8988T (cell line): ENCODE measurements at places on chromosomes 1 and 21.

DNA sequence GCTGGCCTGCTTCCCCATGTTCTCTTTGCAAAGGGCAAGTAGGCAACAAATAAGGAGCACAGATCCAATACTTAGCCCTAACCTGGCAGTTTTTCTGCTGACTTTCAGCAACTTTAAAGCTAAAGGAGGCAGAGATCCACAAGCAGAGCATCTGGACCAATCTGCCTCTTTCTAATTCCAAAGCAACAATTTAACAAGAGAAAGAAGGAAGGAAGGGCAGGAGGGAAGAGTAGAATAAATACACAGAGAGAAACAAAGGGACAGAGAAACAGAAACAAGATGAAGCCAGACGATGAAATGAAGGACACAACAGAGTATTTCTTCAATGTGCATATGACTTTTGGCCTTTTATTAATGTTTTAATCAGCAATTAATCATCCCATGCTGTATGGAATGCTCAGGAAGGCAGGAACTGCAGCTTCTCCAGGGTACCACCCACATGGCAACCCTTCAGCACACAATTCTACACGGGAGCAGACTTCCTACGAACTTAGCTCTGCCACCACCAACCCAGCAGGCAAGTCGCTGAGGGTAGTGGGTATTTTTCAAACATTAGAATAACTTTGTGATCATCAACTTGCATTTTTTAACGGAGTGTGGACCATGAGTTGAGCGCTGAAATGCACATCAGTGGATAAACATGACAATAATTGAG, 15.3 kb downstream of the CLCC1 start:
- no peak for DNase-seq

DNA sequence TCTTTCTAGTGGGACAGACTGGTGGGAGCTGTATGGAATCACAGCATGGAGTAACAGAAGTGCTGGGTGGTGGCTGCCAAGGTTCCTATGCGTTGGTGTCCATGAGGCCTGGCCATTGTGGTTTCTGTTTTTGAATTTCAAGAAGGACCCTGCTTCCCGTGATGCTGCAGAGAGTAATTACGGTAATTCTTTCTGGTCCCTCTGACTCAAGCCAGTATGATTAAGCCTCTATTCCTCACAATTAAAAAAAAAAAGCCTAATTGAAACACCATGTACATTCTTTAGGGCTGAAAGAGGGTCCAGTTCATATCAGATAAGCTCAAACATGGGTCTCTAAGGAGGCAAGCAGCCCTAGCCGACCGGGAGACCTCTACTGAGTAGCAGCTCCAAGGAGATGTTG, 10.5 kb upstream of the C1orf21 start:
- no peak for DNase-seq

DNA sequence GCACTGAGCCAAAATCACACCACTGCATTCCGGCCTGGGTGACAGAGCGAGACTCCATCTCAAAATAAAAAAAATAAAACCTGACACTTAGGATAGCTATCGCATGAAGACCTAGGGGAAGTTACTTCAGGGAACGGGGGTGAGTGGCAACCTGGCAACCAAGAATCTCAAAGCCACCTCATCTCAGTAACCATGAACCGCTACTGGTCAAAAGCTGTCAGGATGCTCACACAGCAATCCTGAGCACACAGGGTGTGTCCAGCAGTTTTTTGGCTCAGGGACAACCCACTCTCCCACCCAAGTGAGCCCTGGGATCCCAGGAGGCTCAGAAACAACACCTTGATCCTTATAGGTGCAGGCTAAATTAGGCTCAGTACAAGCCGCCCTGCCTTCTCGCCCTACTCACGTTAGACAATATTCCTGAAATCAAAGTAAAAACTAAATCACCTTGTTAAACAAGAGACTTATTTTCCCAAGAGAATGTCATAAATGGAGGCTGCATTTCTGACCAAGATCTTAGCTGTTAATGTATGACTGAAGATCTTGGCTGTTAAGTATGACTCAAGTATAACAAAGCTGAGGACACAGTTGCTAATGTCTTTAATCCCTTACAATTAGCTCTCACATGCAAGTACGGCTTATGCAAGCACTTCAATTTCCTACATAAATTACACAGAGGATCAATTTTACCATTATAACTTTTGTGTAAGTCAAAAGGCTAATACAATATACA, 48.3 kb upstream of the NADK start:
- no peak for DNase-seq

DNA sequence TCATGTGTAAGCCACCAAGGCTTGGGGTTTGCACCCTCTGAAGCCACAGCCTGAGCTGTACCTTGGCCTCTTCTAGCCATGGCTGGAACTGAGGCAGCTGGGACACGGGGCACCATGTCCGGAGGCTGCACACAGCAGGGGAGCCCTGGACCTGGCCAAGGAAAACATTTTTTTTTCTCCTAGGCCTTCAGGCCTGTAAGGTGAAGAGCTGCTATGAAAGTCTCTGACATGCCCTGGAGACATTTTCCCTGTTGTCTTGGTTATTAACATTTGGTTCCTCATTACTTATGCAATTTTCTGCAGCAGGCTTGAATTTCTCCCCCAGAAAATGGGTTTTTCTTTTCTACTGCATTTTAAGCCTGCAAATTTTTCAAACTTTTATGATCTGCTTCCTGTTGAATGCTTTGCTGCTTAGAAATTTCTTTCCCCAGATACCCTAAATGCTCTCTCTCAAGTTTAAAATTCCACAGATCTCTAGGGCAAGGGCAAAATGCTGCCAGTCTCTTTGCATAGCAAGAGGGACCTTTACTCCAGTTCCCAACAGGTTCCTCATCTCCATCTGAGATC, 295.8 kb downstream of the LTN1 start:
- no peak for DNase-seq

GRCh38 chr1:5769146-5769545, 223.1 kb downstream of the NPHP4 start:
- DNase-seq, result no peak

DNA sequence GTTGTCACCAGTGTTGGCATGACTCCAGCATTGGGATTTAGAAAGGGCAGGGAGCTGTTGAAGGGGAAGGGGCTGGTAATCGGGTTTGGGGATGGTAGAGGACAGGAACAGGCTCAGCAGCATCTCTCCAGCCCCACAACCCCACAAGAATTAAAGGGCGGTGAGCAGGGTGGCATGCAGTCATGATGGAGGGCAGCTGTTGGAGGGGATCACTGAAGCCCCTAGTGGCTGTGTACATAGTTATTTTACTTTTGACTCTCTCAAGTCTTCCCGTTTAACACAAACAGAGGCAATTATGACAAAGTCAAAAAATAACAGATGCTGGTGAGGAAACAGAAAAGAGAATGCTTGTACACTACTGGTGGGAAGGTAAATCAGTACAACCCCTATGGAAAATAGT, 213.8 kb downstream of the URB2 start:
- no peak for DNase-seq

DNA sequence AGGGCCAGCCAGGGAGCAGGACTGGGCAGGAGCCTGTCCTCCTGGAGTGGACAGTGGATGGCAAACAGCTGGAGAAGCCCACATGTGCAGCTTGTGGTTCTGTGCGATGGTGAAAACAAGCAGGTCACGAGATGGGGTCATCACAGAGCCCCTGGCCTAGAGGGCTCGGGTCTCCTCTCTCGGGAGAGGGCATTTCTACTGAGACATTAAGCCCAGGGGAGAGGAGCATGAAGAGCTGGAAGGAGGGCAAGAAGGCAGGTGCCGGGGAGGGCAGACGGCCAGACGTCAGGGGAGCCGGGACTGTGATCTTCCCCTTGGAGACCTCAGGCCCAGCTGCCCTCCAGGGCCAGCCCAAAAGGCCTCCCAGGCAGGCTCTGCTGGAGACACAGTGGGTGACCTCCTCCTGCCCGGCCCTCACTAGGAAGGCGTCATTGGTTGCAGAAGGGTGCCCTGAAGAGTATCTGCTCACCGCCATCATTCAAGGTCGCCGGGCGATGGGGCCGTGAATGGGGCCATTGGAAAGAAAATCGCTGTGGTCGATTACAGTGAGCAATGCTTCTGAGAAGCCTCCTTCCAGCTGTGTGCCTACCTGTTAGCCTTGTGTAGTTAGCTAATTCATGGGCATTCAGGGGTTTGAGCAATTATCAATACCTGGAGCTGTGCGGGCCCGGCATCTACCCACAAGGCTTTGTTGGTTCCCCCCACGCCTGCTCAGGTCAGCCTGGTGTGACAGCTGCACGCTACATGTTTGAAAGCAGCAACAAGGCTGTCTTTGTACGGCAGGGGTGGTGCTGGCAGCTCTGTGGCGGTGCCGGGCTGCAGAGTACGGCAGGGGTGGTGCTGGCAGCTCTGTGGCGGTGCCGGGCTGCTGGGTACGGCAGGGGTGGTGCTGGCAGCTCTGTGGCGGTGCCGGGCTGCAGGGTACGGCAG, 72.3 kb upstream of the ACTRT2 start:
- DNase-seq, result no peak

- no peak for DNase-seq
Measured at GRCh38 chr1:239270509-239270908, 115.9 kb upstream of the CHRM3 start.

DNA sequence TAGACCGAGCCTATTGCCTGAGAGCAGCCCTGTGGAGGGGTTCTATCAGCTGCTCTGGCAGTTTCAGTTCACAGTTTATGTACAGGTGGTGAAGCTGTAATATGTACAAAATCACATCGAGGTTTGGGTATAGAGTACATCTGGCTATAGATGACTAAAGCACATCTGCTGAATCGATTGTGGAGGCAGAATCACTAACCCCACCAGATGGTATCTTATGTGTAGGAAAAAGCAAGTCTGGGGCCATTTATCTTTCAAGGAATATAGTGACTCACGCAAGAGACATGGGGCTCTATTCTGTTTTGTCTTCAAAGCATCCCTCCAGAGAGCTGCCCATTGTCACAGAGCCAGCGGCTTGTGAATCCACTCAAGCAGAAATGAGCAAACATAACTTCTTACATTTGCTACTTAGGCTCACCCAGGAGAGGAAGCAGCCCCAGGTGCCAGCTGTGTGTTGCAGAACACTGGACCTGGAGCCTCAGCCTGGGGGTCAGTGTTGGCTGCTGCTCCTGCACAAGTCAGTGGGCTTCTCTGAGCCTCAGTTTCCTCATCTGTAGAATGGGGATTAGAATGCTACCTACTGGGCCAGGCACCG, 21.3 kb downstream of the MIIP start:
- DNase-seq, result no peak

- DNase-seq, result peak; percentile 46
Measured at GRCh38 chr1:235415008-235415904, 48.0 kb downstream of the TBCE start.

DNA sequence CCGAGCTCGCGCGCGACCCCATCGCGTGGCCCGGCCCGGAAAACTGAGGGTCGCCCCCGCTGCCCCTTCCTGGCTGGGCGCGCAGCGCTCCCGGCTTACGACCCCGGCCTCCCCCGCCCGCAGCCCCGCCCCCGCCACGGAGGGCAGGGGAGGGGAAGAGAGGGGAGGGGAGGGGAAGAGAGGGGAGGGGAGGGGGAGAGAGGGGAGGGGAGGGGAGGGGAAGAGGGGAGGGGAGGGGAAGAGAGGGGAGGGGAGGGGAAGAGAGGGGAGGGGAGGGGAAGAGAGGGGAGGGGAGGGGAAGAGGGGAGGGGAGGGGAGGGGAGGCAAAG, 6.7 kb upstream of the ANKRD65 start:
- no peak for DNase-seq

DNA sequence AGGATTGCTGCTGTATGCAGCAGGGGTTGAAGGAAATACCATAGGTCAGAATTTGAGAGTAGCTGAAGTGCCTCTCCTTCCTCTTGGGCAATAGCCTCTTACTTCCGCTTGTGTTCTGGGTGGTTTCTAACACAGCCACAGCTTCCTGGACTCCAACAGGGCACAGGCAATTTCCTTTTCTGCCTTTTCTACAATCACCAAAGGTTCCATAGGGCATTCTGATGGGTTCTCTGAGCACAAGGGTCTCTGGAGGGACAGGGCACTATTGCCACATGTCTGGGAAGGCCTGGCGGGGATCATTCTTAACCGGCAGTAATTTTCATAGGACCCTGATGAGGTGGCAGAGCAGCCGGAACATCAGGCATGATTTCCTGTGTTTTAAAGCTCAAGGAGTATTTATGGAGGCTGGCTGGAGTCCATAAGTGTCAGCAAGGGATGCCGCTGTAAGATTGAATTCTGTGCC, 5.5 kb upstream of the AGTRAP start:
- DNase-seq, result no peak

DNA sequence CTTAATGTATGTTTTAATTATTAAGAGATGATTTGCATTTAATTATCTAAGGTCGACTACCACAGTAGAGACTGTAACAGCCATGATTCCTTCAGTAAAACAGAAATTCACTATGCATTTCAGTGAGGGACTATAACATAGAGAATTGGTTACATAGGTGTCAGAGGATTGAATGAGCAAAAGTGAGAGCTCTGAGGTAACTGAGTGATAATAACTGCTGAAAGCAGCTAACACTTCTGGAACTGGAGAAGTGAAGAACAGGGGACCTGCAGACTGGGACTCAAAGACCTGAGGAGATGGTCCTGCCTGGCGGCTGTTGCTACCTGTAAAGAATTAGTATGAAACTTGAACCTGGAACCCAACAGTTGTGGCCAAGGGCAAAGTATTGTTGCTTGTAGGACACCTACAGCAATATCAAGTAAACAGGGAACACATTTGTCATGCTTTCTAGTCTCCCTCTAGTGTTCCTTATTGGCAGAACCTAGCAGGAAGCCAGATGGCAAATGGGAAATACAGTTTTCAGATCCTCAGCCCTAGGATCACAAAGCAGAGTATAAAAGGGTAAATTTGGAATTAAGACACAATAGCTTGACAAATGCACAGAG, 110.6 kb downstream of the HS2ST1 start:
- no peak for DNase-seq

- DNase-seq, result peak; percentile 79
Measured at GRCh38 chr1:10646347-10646861, 150.0 kb downstream of the CASZ1 start.

GRCh38 chr1:229258031-229258756, 12.7 kb upstream of the RAB4A start:
- peak; percentile 40 for DNase-seq

- no peak for DNase-seq
Measured at GRCh38 chr1:110734133-110734680, 59.5 kb upstream of the KCNA3 start.

GRCh38 chr21:40115775-40116174, 248.5 kb downstream of the PCP4 start:
- no peak for DNase-seq

- DNase-seq, result no peak
Measured at GRCh38 chr1:48683839-48684238, 92.9 kb downstream of the BEND5 start.

GRCh38 chr1:41777695-41778094, 141.0 kb downstream of the HIVEP3 start:
- no peak for DNase-seq

DNA sequence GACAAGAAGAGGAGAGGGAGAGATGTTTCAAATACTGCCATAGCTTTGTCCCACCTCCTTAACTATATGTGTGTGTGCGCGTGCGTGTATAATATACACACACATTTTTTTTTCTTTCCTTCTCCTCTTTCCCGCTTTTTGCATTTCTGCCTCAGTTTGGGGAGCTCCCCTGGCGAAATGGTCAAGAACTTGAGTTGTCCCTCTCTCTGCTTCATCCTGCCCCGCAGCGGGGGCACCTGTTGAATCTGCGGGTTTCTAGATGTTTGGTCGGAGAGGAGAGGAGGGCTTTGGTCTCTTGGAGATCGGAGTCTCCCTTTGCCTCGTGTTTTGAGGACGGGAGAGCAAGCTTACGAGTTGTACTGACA, 504 bp downstream of the SCCPDH start:
- peak; percentile 49 for DNase-seq

- DNase-seq, result no peak
Measured at GRCh38 chr1:194602184-194602583, 1415.8 kb upstream of the B3GALT2 start.
